ENCODE measurements at places on chromosomes 12 and 14.

DNA sequence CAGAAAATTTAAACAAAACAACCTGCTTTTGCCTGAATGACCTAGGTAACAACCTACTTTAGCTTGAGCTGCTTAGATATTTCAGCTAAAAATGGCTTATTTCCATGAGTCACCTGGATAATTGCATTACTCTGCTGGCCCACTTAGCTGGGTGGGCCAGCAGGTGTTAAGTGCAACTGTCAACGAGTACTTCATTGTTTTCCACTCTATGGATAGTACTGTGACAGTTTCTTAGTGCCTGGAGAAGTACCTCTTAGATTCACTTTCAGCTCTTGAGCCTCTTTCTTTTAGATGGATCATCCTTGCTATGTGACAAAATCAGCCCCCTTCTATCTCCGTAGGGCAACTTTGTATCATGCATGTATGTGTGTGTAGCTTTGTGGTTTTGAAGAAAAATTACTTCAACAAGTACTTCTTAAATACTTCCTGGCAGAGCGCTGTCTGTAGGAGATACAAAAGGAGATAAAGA, 368.2 kb upstream of the ATP2B1 start:
- DNase-seq: no peak

- no peak for DNase-seq
Measured at GRCh38 chr14:105157872-105158271, 10.7 kb downstream of the JAG2 start.

GRCh38 chr12:41264281-41264680, 76.2 kb downstream of the PDZRN4 start:
- no peak for DNase-seq

- DNase-seq: no peak
Measured at GRCh38 chr14:23632461-23633159, 3.6 kb upstream of the DHRS2 start.

GRCh38 chr14:53174918-53175317, 21.8 kb upstream of the DDHD1 start:
- DNase-seq: no peak

DNA sequence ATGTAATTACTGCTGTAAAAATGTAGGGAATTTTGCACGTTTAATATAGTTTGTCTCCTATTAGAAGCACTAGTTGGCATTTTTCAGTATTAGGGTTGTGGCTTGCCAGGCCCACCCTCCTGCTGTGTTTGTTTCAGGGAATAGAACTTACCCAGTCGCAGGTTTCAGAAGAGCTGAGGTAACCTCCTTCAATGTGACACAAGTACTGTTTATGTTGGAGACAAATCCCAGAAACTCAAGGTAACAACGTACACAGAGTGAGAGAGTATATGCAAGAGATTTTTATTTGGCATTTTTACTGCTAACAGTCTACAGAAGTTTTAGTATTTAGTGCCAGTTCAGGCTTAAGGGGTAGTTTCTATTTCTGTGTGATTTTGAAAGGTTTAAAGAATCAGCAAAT, 284.3 kb downstream of the RAD51B start:
- no peak for DNase-seq

GRCh38 chr12:116202940-116203339, 74.6 kb downstream of the MED13L start:
- DNase-seq: no peak

DNA sequence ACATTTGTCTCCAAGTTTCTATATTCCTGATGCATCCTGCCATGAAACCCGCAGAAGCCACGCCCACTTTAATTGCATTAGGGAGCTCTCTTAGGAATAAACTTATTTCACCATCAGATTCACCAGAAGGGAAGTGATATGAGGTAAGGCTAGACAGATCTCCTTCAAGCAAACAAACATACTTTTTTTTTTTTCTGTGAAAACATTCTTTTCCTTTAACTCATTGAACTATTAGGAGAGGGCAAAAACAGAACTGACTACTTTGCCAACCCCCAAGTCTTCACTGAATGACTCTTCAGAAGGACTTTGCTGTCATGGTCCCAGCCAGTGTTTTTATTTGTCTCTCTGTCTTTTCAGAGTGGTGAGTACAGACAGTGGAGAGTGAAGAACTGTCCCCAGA, 48.4 kb downstream of the GTF2A1 start:
- no peak for DNase-seq

DNA sequence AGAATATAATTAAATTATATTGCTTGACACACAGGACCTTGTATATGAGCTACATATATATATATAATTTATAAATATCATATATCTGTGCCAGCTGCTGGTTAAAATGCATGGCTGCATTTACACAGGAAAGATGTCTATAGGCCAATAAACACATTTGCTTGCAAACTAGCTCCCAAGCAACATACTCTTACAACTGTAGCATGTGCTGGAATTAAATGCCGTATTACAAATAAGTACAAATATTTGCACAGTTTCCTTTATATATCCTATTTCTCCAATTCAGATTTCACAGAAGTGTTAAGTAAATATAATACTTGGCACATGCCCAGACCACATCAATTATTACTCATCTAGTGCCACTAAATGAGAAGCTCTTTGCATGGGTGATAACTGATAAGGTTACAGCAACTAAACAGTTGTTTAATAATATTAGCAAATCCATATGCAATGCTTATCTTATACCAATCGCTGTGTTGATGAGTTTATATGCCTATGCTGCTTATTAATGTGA, 66.7 kb upstream of the E2F7 start:
- no peak for DNase-seq

- no peak for DNase-seq
Measured at GRCh38 chr12:40238979-40239378, 14.2 kb downstream of the LRRK2 start.

DNA sequence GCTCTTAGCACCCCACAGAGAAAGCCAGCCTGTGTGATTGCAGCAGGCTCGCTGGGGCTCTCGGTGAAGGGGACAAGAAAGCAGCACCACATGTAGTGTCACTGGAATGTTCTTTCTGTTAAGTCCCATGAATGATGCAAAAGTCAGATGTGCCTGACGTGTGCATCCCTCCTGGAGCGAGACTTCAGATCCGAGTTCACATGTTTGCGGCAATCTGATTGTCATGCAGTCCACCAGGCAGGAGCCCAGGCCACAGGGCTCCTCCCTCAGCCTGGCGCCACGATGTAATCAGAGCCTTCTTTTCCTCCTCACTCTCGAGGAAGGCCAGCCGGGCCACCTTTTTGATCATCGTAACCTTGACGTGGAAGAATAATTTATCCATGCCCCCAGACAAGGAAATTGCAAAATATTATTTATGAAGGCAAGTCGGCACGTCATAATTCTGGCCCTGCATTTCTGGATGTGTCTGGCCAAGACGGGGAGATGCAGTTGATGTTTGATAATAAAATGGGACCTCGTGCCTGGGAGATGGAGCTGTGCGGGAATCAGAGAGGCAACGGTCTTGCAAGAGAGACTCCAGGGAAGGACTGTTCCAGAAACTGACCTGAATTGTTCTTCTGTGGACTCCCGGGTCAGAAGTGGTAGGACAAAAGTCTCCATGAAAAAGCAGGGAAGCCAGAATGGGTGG, 214.6 kb downstream of the PHETA1 start:
- no peak for DNase-seq

DNA sequence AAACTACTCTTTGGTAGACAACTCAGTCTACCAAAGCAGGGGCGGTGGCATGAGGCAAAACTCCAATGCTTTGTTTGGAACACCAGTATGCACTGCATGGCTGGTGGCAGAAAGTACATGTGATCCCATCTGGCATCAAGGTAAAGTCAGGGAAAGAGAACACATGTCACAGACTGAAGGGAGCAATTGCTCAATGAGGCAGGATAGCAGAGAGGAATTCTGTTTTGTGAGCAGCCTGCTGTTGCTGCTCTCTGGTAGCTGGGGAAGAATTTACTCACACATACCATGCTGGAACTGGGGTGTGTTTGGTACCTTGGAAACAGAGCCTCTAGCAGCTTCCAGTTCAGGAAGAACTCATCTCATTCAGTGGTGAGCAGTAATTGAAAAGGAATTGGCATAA, 84.8 kb downstream of the HELB start:
- DNase-seq: no peak

GRCh38 chr14:45838597-45838996, 585.6 kb upstream of the MIS18BP1 start:
- DNase-seq: no peak

DNA sequence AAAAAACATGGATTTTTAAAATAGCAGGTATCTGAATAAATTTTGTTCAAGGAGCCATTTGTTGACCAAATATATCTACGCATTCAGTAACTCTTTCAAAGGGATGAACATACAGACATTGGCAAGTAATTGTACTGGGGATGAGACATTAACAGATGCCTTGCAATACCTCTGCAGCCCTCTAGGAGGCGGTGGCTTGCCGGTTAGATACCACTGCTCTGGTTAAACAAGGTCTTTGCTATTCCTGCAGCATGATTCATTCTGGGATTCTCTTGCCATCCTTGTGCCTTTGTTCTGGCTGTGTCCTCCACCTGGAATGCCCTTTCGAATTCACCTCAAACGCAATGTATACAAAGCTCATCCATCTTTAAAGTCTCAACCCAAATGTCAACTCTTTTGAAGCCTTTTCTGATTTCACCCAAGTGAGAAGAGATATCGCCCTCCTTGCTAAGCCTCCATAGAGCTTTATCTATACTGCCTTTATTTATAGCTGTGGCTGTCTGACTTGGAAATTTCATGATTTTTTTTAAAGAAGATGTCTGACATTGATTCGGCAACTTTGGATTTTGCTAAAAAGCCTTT, 131.0 kb upstream of the SRRM4 start:
- no peak for DNase-seq

- peak; percentile 9 for DNase-seq
Measured at GRCh38 chr14:61033054-61033453, 52.0 kb downstream of the SLC38A6 start.

GRCh38 chr12:59646636-59647035, 50.8 kb downstream of the SLC16A7 start:
- no peak for DNase-seq

DNA sequence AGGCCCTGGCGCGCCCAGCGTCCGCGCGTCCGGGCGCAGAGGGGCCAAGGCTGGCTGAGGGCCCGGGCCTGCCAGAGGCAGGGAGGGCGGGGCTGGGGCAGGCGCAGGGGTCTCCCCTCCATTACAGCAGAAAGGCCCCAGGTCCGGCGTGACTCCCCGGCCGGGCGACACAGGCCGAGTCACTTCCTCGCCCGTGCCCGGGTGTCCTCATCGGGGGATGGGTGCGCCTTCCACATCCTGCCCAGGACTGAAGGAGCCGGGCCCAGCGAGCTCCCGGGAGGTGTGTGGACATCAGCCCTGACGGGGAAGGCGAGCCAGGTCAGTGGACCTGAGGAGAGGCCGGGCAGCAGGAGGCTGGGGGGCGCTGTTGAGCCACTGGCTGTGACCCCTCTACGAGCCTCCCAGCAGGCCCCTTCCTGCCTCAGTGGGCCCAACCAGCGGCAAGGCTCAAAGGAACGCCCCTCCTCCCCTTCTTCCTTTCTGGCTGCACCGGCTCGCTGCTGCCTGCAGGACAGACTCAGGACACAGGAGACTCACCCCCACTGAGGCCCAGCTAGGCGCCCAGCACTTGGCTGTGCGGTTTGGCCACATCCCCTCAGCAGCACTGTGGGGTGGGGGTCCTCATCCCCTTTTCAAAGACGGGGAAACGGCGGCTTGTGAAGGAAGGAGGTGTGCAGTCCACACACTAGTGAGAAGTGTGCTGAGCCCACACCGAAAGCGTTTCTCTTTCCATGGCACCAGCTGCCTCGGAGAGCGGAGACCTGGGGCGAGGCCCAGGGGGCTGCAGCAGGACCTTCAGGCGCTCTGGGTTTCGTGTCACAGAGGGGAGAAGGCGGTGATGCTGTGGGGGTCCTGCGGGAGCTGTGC, 606 bp downstream of the TNFAIP2 start:
- no peak for DNase-seq

- no peak for DNase-seq
Measured at GRCh38 chr12:53593707-53594106, 32.5 kb downstream of the ATF7 start.

DNA sequence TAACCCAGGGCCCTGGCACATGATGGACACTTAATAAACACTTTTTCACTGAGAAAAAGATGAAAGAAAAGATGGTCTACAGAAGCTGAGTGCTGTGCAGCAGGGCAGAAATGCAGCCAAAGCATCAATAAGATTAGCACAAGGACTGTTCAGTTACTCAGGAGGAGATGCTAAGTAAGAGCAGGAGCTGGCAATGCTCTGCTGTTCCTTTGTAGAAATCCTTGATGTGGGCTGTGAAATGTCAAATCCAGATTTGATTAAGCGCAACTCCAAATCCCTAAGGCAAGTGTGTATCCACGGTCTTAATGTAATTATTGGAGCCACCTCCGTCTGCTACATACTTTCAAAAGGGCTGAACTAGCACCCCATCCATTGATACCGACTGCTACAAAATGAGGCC, 151.8 kb upstream of the BTG1 start:
- DNase-seq: no peak

DNA sequence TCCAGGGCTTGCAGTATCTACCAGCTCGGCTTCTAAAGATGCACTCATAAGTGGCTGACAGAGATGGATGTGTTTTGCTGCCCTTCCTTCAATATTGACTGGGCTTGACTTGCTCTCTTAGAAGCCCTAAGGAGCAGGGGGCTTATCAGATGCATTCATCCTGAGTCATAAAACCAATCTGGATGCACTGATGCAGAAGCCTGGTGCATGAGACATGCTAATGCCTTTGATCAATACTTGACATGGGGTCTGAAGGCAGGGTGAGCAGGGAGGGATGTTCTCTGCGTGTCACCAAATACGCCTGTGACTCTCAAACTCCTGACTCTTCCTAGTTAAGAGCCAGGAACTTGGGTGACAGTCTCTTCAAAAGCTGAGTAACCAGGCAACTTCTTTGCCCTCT, 77.8 kb upstream of the HSPB8 start:
- DNase-seq: no peak

- no peak for DNase-seq
Measured at GRCh38 chr12:128933039-128933438, 79.8 kb downstream of the GLT1D1 start.

- DNase-seq: no peak
Measured at GRCh38 chr12:122200541-122201175, 2.9 kb upstream of the B3GNT4 start.

DNA sequence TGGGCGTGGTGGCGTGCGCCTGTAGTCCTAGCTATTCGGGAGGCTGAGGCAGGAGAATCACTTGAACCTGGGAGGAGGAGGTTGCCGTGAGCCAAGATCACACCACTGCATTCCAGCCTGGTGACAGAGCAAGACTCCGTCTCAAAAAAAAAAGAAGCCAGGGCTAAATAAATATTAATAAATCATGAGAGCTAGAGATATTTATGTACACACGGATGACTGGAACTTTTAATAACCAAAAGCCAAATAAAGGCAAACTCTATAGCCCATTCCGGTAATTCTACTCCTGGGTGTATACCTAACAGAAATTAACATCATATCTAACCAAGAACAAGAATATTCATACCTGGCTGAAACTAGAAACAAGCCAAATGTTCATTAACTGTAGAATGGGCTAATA, 7.7 kb upstream of the TRAFD1 start:
- DNase-seq: no peak
